Skin of body (tissue), 3 donors: ENCODE measurements at places on chromosomes 2 and 18. TPM values are rescaled to one million over a fixed set of nuclear protein-coding genes. Genes with fewer than 3 reads are reported as not detected.

EVX2 gene
- not detected for total RNA-seq

DNA sequence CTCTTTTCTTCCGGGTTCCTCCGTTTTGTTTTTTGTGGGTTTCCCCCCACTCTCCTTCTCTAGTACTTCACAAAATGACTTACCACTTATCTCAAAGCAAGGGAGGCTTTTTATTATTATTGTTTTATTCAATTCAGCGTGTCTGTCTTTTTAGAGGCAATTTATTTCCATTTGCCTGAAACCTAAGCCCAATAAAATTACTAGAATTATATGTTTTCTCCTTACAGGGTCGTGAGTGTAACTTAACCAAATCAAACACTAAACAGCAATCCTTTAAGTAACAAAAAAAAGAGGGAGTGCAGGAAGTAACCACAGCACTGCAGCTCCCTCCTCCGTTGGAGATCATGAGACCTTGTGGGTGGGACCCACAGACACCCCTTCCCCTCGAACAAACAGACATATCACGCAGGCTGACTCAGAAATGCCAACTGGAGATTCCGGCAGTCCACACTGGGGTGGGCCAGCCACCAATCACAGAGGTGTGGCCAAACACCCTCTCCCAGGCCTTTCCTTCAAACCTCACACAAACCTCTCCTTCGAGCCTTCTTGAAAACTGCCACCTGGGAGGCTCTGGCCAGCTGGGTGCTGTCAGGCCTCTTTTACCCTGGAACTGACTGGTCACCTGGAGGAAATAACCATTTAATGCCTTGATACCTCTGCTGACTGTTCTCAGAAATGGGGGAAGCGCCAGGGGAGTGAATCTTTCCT lies 207.1 kb upstream of the SMAD2 start:
- no peak for DNase-seq

PIEZO2 gene
- total RNA-seq = 51.0 TPM

GRCh38 chr2:151928380-151928779 lies 100.2 kb upstream of the ARL5A start:
- no peak for DNase-seq

DNA sequence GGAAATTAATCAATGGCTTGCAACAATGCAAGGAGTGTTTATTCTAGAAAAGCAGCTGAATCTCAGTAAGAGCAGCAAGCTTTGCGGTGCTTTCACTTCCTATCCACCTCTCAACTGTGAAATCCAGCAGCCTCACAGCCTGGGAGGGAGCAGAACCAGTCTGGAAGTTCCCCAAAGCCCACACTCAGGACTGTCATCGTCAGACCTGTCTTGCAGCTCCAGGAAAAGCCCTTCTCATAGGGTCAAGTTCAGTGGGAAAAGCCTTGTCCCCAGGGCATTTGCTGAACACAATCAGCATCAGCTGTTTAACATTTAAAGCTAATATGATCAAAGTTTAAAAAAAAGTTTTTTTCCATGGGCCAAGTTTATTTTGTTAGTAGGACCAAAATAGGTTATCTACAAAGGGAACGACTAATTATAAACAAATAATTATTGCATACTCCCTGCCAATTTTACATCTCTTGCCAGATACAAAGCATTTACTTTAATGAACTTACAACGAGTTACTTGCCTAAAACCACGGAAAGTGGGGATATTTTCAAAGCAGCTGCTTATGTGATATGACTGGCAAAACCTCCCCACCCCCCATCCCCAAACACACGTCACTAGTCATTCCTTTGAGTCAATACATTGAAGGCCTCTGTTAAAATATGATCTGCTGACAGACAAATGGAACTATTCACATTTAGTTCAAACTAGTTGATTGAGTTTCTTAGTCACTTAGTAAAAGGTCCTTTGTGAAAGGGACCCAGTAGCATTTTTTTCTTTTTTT lies 36.8 kb downstream of the PARD6G start:
- DNase-seq = no peak

DNA sequence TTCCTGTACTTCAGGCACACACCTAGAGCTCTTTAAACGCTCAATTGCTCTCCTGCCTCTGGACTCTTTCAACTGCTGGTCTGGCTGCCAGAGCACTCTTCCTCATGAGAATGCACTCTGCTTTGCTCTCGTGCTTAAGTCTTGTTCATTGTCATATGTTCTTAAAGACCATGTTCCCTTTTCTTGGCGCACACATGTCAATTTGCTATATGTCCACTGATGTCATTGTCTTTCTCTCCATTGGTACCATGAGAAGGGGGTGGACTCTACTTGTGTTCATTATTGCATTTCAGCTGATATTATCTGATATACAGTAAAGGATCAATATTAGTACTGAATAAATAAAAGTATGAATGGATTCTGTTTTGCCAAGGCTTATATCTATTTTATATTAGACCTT lies 16.8 kb downstream of the SPHKAP start:
- DNase-seq = no peak

DNA sequence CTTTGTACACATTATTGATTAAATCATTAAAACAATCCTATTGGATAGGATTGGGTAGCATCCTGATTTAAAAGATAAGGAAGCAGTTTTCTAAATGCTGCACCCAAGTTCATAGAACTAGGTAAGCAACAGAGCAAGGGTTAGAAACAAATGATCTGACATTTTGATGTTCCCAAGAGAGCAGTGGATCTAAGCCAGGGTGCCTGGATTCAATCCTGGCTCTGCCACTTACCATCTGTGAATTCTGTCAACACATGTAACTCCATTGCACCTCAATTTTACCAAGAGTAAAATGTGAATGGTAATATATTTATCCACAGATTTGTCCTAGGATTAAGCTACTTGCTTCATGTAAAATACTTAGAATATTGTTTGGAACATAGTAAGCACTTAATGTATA lies 982.6 kb upstream of the FANCL start:
- DNase-seq = no peak

POMC gene
- 3.6 TPM for total RNA-seq

DNA sequence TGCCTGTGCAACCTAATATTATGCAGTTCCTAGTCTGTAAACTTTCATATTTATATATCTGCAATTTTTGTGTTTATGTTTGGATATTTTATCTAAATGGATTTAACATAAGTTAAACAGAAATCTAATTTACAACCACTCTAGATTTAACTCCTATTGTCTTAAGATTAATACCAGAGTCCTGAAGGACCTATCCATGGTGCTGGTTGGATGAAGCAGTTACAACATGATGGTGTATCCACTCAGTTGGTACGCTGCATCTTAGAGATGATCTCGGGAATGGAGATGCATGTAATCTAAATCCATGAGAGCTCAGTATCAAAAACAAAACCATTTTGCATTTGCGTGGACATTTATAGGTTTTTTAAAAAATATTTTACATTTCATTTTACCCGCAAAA lies 745.9 kb upstream of the SLC8A1 start:
- DNase-seq = no peak

GRCh38 chr2:171587567-171587966 lies 65.3 kb downstream of the CYBRD1 start:
- DNase-seq = no peak

- no peak for DNase-seq
These were observed 39.2 kb downstream of the CCDC138 start for GRCh38 chr2:108825736-108826135.

ECEL1 gene
- 0.30 TPM for total RNA-seq
